ENCODE measurements at places on chromosomes 1 and 21.

GRCh38 chr1:199724049-199724448, 303.5 kb upstream of the NR5A2 start:
- no peak for DNase-seq

DNA sequence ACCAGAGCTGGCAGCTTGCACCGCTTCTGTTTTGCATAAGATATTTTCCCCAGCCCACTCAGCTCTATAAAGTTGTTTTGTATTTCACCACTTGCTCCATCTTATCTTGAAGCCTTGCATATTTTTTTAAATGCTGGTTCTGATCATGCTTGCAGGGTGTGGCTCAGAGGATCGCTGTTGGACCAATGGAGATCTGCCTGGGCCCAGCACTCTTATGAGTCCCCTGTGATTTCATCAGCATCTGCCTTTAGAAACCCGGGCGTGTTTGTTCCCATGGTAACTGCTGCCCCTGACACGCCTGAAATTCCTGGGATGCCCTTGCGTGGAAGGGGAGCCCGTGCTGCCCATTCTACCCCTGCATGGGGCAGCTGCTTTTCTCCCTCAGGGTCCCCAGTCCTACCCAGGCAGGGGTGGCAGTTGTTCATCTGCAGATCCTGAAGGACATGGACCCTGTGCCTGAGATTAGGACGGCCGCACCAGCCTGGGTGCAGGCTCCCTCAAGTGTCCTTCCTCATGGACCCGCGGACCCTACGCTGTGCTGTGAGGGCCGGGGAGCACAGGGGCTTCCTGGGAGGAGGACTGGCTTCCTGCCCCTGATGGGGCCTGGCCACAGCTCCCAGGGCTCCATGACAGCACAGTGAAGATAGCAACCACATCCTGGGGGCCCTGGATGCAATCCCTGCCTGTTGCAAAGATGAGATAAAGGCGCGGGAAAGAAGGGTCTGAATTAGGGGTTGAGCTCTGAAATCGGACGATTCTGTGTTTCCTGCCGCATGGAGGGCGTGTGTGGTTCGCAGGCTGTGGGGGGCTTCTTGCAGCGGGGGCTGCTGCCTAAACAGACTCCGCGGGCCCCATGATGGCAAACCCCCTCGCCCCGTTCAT, 226.5 kb downstream of the SDCCAG8 start:
- DNase-seq, result no peak

GRCh38 chr1:23909412-23909811, 3.8 kb downstream of the CNR2 start:
- DNase-seq, result no peak

DNA sequence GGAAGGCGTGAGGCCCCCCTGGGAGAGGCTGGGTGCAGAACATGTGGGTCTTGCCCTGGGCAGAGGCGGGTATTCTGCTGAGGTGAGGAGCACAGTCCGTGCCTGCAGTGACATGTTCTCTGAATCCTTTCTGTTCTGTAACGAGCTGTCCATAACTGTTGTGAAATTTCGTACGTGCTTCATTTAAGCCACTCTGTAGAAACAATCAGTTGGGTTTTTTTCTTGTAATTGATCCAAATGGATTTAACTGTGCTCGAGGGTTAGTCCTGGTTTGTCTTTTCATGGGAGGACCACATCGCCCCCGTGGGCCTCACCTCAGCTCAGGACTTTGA, 45.4 kb upstream of the DIP2A start:
- DNase-seq, result no peak

- no peak for DNase-seq
Measured at GRCh38 chr1:103106426-103107341, 1.6 kb downstream of the COL11A1 start.

DNA sequence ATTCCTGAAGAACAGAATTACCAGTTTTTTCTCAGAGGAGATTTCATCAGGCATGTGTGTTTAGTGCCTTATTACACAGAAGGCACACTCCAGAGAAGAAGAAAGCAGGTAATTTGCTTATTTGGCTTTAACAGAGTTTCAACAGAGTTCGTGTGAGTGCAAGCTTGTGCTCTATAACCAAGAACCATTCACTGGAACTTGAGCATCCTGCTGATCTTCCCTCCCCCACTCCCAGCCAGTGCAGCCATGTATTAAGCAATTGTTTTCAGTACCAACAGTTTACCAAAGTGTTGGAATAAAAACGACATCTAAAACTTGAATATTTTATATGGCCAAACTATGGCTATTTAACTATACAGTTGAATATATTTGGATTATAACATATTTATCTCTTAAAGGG, 4.3 kb downstream of the MGST3 start:
- DNase-seq, result no peak

DNA sequence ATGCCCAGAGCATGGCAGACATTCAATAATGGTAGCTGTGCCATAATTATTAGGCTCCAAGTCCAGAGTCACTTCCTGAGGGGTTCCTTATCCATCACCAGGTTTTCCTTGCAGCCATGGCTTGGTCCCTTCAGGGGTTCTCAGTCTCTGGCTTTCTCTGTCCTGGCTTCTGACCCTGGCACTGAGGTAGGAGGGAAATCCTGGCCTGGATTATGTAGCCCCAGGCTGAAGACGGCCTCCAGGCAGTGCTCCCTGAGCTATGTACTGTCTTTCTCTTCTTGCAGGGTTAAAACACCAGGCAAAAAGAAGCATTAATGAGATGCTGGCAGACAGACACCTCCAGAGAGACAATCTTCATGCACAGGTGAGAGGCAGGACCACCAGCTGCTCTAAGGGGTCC, 9.5 kb upstream of the PADI3 start:
- DNase-seq, result no peak

DNA sequence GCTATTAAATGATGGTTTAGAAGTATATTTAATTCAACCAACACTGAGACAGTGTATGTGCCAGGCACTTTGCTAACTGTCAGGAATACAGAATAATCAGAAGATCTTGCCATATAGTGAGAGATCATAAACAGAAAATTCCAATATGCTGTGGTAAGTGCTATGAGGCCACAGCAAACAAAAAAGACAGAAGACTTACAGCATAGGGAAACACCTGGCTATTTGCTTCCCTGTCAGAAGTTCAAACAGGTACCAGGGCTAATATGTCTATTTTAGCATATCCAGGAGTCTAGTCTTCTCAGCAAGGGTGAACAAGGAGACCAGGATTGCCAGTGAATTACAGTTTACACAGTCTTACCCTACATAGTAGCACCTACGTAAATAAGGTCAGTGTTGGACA, 30.4 kb downstream of the TRIT1 start:
- DNase-seq, result peak; percentile 91

- DNase-seq, result no peak
Measured at GRCh38 chr1:85327759-85328158, 51.3 kb upstream of the BCL10 start.

DNA sequence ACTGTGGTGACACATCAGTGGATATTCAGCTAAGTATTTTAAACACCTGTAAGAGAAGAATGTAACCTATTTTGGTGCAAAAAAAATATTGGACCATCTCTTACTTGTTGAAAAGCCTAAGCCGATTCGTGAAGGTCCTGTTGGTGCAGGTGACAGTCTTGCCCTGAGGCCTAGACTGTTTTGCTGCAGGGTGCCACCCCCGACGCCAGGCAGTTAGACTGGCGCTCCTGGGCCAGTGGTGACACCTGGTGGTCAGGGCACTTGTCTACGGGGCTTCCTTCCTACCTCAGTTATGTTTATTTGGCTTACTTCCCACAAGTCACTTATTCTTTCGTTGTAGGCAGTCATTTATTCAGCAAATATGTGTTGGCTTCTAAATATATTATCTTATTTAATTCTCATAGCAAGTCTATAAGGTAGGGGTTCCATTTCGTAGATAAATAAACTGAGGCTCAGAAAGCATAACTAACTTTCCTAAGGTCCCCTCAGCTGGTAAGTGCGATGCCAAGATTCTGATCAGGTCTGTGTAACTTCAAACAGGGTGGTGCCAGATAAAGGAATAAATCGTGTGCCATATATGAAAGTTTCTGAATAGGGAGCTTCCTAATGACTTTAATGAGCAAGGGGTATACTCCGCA, 1.9 kb downstream of the EEIG2 start:
- DNase-seq, result peak; percentile 47

- no peak for DNase-seq
Measured at GRCh38 chr1:240621249-240621648, 9.3 kb upstream of the GREM2 start.

DNA sequence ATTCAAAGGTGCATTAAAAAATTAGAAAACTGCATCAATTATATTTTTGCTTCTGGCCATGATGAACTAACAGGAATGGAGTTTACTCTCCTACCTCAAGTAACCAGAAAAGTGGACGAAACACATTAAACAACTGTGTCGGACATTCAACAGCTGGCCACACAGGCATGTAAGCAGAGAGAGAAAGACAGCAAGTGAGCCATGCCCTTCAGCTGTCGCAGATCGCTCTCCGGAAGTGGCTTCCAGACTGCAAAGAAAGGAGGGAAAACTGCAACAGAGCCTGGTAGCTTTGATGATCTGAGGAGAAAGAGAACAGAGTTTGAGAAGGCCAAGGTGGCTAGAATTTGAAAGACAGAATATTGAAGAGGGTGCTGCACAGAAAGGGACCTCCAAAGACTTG, 557.2 kb downstream of the MATN1 start:
- DNase-seq, result no peak

- no peak for DNase-seq
Measured at GRCh38 chr1:178324003-178324402, 172.8 kb downstream of the CLEC20A start.

DNA sequence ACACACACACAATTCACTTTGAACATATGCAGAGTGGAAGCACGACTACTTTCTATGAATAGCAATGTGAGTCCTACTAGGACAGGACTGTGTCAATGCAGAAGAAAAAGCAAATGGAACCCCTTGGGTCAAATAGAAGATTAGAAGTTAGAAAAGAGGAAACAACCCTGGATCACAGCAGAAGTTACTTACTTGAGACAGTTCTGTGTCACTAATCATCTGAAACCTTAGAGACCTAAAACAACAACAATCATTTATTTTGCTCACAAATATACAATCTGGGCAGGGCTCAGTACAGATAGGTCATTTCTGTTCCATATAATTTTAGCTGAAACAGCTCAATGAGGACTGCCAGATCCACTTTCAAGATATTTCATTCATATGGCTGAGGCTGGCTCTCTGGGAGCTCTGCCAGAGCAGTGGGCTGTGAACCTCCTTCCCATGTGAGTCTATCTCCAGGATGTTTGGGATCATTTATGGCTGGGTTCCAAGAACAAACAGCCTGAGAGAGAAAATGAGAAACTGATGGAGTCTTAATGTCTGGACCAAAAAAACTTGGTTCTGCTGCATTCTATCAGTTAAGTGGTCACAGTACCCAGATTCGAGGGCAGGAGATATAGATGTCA, 42.5 kb upstream of the IL10 start:
- DNase-seq, result no peak

DNA sequence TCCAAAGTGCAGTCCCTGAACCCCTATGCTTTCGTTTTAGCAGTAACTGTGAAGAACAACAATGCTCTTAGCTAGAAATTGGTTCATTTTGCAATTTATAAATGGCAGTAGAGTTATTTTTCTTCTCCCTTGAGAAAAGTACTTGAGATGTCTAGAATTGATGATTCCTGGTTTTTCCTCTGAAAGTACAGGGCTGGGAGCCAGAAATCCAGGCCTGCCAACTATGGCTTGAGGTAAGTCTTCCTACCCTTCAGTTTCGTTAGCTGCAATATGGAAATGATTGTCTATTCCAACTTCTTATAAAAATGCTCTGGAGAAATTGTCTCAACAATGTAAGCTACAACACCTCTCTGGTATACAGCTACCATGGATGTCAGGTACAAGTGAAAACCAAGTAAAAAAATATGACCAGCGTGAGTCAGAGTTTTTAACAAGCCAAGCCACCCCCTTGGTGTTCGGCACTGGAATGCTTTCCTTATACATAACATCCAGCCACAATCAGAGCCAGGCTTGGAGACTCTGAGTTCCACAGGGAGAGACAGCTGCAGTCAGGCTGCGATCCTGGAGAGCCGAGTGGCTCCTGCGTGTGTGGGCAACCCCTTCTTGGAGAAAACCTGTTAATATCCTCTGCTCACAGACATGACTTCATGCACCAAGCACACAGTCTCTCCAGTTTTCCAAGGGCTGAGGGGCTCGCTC, 22.0 kb downstream of the TSPAN2 start:
- no peak for DNase-seq

- no peak for DNase-seq
Measured at GRCh38 chr1:181499825-181500224, 16.5 kb downstream of the CACNA1E start.

DNA sequence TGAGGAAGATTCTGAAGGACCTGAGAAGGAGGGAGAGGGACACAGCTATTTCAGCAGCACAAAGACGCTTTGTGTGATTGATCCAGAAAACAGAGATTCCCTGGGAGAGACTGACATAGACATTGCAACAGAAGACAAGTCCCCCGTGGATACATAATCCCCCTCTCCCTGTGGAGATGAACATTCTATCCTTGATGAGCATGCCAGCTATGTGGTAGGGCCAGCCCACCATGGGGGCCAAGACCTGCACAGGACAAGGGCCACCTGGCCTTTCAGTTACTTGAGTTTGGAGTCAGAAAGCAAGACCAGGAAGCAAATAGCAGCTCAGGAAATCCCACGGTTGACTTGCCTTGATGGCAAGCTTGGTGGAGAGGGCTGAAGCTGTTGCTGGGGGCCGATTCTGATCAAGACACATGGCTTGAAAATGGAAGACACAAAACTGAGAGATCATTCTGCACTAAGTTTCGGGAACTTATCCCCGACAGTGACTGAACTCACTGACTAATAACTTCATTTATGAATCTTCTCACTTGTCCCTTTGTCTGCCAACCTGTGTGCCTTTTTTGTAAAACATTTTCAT, 161.3 kb upstream of the SGIP1 start:
- no peak for DNase-seq

DNA sequence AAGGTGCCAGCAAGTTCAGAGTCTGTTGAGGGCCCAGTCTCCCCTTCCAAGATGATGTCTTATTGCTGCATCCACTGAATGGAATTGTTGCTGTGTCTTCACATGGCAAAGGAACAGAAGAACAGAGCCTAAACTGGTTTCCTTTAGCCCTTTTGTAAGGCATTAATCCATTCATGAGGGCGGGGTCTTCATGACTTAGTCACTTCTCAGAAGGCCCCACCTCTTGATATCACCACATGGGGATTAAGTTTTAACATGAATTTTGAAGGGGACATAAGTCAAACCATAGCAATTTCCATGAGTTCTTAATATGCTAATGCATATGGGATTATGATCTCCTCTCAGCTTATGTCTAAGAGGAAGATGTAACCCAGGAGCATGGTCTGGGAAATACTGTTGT, 182.9 kb downstream of the LRRC7 start:
- DNase-seq, result no peak
